Caki2 (cell line): ENCODE measurements at places on chromosomes 7 and 10.

GRCh38 chr10:62382831-62383230 is 8.7 kb downstream of the ZNF365 start:
- no peak for DNase-seq

DNA sequence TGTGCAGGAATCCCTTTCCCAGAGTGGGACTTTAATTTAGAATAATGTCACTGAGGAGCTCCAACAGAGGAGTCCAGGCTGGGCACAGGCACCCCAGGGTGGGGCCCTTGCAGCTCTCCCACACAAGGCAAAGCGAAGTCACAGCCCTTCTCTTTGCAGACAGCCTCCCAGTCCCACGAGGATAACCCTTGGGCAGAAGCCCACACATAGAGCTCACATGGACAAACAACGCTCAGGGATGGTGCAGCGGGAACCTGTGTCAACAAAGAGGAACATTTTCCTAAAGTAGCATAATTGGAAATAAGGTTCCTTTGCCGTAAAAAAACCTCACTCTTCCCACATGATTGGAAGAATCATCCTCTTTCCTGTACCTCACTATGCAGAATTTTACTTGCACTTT is 29.3 kb upstream of the GGCT start:
- DNase-seq = no peak

- no peak for DNase-seq
These were observed 135.6 kb upstream of the LYZL2 start for GRCh38 chr10:30765022-30765615.

GRCh38 chr7:127390186-127390816 is 2.2 kb downstream of the ZNF800 start:
- no peak for DNase-seq

GRCh38 chr7:105006367-105007136 is 7.5 kb upstream of the KMT2E start:
- DNase-seq = no peak

DNA sequence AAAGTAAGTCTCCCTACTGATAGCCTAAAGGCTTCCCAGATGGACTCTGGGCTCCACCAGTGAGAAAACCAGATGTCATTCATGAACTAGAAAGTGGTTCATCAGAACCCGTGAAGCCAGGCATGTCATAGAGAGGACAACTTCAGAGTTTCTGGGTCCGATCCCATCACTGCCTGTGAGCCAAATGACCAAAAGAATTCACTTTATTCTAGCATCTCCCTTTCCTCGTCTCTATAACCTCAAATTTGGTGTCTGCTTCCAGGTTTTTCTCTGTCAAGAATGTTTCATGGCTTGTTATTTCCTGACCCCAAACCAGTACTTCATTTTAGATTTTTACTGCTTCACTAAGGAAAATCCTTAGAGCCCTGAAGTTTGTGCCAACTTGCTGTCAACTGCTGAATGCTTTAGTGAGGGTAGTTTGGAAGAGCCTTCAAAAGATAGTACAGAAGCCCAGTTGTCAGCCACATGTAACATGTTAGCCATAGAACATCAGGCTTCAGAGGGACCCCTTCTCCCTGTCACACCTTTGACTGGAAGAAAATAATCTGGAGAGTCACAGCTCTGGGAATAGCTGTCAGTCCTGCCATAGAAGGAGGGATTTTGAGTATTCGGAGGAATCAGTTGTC is 34.0 kb downstream of the ITGB8 start:
- no peak for DNase-seq

- no peak for DNase-seq
These were observed 116.3 kb upstream of the BTBD16 start for GRCh38 chr10:122154545-122155366.

- DNase-seq = no peak
These were observed 288.2 kb upstream of the ZMIZ1 start for GRCh38 chr10:78780551-78780961.

- DNase-seq = no peak
These were observed 19.0 kb downstream of the SMURF1 start for GRCh38 chr7:99124751-99125504.

DNA sequence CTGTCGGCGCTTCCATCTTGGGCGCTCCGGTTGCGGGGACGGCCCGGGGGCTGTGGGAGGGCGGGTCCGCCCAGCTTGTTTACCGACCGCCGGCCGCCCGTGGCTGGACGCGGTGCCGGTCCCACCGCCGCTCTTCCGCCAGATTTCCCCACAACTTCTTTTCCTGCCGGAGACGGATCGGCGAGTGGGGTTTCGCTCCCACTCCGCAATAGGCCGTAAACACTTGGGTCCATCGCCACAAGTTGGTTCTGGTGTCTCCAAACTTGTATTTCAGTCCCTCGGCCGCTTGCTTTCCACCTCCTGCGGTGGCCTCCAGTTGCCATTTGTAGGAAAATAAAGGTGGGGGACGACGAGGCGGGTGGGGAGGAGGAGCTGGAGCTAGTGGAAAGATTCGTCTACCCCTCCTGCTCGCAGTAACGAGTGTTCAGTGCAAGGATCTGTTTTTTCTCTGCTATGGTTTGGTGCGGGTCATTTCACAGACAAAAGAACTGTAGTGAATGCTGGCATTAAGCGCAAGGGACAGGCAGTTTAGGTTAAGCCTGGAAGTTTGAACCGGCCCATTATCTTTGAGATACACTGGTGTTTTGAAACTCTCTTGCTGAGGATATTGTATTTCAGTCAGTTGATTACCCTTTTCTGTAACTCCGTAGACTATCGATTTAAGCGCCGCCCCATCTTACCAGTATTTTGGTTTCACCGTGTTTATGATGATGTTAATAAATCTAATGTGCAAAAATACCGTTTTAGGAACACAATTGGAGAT is 24.3 kb upstream of the ZRANB1 start:
- DNase-seq = peak; percentile 57

DNA sequence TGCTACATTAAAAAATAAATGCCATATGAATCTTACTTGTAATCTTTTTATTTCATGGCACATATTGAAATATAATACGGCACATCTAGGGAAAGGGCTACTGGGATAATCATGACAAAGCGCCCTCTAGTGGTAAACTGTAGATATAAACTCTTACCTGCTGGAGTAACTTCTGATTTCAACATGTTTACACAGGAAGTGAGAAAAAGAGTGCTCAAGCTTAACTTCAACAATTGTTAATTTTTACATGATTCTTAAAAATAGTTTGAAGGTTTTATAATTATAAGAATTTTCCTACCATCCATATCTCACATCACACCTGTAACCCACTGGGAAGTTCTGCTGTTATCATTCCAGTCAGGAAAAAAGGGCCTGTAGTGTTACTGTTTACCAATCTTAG is 2.0 kb upstream of the HEPACAM2 start:
- peak; percentile 38 for DNase-seq

DNA sequence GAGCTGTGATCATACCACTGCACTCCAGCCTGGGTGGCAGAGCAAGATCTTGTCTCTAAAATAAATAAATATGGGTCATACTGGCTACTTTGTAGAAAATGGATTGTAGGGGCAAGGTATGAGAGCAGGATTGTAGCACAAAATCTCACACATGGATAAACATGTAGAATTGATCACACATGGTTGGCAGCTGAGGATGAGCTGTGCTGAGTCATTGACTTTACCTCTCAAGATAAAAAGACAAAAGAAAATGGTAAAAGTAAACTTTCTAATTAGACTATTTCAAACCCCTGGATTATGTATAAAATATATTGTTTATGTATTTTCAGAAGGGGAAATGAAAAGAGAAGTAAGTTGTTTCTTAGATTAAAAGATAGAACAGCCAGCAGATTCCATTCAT is 69.3 kb downstream of the APBB1IP start:
- no peak for DNase-seq

DNA sequence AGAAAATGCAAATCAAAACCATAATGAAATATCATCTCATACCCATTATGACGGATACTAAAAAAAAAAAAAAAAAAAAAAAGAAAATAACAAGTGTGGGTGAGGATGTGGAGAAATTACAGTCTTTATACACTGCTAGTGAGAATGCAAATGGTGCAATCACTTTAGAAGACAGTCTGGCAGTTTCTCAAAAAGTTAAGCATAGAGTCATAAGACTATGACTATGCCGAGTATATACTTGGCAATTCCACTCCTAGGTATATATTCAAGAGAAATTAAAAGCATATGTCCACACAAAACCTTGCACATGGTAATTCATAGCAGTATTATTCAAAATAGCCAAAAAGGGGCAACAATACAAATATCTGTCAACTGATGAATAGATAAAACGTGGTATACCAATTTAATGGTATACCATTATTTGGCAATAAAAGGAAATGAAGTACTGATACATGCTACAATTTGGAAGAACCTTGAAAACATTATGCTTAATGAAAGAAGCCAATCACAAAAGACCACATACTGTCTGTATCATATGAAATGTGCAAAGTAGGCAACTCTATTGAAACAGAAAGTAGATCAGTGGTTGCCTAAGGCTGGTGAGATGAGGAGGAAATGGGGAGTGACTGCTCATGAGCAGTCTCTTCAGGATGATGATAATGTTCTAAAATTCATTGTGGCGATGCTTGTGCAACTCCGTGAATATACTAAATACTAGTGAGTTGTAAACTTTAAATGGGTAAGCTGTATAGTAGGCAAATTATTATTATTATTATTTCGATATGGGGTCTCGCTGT is 90.1 kb upstream of the NANOS1 start:
- DNase-seq = no peak

GRCh38 chr10:132660385-132660784 is 122.8 kb downstream of the INPP5A start:
- no peak for DNase-seq

DNA sequence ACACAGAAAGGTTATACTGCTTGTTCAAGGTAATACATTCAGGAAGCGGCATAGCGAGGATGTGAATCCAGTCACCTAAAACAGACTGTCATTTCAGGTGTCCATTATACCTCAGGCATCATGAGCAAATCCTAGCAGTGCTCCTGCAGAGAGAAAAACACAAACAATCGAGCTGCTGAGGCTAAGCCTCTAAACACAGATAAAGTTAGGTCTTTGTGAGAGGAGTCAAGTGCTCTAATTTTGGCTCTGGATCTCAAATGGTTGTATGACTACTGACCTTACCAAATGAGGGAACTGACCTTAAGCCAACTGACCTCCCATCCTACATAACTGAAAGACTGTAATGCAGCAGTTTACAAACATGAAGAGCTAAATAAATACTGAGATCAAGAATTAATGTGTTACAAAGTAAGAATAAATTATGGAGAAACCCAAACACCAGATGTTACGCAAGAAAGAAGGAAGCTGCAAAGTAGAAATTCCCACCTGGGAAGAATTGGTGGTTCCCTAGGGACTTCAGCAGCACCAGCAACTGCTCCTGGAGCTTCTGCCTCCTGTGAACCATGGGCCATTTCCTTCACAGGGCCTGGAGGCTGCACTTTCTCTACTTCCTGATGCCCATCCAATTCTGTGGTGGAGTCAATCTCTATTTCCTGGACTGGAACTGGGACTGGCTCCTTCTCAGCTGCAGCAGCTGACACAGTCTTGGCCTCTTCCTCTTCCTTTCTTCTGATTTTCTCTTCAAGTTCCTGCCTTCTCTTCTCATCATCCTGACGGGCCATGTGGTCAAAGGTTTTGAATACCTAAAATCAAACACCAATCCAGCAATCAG is 5.8 kb downstream of the NUDCD3 start:
- no peak for DNase-seq

DNA sequence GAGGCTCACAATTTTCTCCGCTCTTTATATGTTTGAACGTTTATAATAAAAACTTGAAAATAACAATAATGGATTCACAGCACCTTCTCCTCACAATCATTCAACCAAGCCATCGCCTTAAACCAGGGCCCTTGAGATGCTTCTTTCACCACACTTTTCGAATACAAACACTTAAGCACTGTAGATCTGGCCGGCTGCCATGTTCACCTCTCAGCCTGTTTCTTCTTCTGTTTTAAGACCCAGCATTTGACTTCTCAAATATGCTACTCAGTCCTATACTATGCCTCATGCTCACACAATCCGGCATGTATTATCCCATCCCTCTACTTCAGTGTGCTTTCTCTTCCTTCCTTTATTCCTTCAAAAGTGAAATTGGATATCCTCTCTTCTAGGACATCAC is 280.6 kb downstream of the TFEC start:
- DNase-seq = no peak

DNA sequence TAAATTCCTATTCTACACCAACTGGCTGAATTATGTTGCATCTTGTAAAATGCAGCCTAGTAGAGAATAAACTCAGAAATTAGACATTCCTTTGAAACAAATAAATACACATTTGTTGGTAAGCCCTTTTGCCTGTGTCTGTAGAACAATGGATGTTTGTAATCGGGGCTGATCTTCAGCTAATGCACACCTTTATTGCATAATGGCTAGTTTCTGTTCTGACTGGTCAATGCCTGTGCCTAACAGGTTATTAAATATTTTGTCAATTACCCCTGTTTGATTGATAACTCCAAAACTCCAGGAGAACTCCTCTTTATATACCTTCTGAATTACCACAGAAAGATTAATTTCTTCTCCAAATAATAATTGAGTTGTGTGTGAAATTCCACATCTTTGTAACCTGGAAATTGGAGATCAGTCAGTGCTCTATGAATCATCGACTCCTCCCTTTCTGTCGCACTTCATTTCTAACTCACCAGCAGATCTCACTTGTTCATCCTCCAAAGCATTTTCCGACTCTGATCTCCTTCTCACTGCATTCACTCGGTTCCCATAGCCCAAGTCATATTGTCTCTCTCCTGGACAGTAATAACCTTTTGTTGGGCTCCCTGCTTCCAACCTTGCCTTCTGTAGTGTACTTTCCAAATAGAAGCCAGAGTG is 196.0 kb upstream of the FZD1 start:
- no peak for DNase-seq
